ENCODE measurements at places on chromosomes 1 and 21. TPM values are rescaled to one million over a fixed set of nuclear protein-coding genes. Genes with fewer than 3 reads are reported as not detected.

The FAM177B gene
- not detected for total RNA-seq

The RWDD3 gene
- total RNA-seq: 25.3 TPM

The FBXO2 gene
- 3.1 TPM for total RNA-seq

The BACE2 gene
- total RNA-seq: 31.3 TPM

The ARHGEF19 gene
- 86.6 TPM for total RNA-seq

The TCHH gene
- total RNA-seq: not detected

The FAM72C gene
- total RNA-seq: 2.0 TPM

The TFAP2E gene
- 2.0 TPM for total RNA-seq

The KANK4 gene
- 34.3 TPM for total RNA-seq

The NHLH1 gene
- 0.32 TPM for total RNA-seq

The TFF3 gene
- not detected for total RNA-seq

The OR2T29 gene
- not detected for total RNA-seq

The NCF2 gene
- 0.47 TPM for total RNA-seq

The KLHDC7A gene
- total RNA-seq: 0.04 TPM

The SLC30A10 gene
- 1.6 TPM for total RNA-seq

The SLC26A9 gene
- not detected for total RNA-seq

The SPOCD1 gene
- total RNA-seq: 0.75 TPM

The CYB561D1 gene
- 11.7 TPM for total RNA-seq

The AUNIP gene
- 2.7 TPM for total RNA-seq

The ZP4 gene
- total RNA-seq: not detected

The RCOR3 gene
- total RNA-seq: 78.7 TPM

The SPRR5 gene
- not detected for total RNA-seq

The COL6A1 gene
- 611 TPM for total RNA-seq

The UCK2 gene
- 44.5 TPM for total RNA-seq

The ZFP69 gene
- 4.3 TPM for total RNA-seq

The PLA2G4A gene
- 10.1 TPM for total RNA-seq

The CIART gene
- total RNA-seq: 10.6 TPM

The OR13G1 gene
- not detected for total RNA-seq

Measured in mesothelial cell of epicardium (in vitro differentiated cells).